SK-MEL-5 (cell line): ENCODE measurements at places on chromosomes 7 and 10.

- no peak for DNase-seq
These were observed 283.6 kb upstream of the KLF6 start for GRCh38 chr10:4068629-4069028.

GRCh38 chr10:14020037-14020664 lies 310.6 kb downstream of the FRMD4A start:
- DNase-seq = no peak

GRCh38 chr10:49351669-49352068 lies 44.2 kb downstream of the DRGX start:
- no peak for DNase-seq

DNA sequence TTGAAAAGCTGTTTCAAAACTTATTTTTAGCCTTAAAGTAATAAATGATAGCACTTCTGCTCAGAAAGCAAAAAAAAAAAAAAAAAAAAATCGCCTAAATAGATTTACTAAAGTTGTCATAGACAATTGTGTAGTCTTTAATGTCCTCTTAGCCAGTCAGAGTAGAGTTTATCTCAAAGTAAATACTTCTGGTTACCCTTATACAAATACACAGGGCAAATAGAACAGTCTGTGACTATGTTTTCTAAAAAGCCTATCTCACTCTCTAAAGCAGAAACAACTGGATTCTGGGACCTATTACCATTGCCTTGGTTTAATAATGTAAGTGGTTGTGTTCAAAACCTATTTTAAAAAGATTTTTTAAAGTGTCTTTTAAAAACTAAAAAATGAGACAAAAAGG lies 156.2 kb upstream of the THSD7A start:
- DNase-seq = no peak

DNA sequence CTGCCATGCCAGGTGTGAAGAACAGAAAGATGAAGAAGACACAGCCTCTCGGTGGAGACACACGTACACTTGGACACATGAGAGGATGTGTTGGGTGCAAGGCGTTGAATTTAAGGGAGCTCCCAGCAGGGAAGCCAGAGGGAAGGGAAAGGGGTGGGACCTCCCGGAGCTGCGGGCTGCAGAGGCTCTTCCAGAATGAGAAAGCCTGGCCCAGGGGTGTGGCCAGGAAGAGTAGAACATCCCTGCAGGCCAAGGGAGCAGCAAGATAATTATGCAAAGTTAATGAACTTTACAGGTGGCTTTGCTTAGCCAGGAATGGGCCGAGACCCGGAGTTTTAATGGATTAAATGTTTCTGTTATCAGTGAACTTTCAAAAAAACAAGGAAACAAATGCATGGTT lies 270.3 kb downstream of the KLF6 start:
- DNase-seq = no peak

- DNase-seq = no peak
These were observed 31.7 kb downstream of the AP5Z1 start for GRCh38 chr7:4806983-4807597.

GRCh38 chr10:32577448-32577847 lies 131.5 kb downstream of the CCDC7 start:
- DNase-seq = no peak

DNA sequence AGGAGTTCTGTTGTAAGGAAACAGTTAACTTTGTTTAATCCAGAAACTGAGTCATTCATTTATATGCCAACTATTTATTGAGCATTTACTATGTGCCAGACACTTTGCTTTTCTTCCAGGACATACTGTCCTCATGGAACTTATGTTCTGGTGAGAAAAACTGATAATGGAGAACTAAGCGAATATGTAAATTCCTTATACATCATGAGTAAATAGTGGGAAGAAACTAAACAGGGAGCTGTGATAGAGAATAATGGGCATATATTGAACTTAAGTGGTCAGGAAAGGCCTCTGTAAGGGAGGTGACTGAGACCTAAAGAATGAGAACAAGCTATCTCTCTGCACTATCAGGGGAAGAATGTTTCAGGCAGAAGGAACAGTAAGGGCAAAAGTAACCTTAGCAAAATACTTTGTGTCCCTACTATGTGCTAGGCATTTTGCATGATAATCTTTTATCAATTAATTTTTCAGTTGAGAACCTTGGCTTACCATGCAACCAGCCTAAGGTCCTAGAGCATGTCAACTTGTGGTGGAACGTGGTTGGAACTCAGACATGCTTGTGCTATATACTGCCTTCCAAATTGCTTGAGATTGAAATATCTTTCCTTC lies 45.4 kb downstream of the ST7 start:
- no peak for DNase-seq

DNA sequence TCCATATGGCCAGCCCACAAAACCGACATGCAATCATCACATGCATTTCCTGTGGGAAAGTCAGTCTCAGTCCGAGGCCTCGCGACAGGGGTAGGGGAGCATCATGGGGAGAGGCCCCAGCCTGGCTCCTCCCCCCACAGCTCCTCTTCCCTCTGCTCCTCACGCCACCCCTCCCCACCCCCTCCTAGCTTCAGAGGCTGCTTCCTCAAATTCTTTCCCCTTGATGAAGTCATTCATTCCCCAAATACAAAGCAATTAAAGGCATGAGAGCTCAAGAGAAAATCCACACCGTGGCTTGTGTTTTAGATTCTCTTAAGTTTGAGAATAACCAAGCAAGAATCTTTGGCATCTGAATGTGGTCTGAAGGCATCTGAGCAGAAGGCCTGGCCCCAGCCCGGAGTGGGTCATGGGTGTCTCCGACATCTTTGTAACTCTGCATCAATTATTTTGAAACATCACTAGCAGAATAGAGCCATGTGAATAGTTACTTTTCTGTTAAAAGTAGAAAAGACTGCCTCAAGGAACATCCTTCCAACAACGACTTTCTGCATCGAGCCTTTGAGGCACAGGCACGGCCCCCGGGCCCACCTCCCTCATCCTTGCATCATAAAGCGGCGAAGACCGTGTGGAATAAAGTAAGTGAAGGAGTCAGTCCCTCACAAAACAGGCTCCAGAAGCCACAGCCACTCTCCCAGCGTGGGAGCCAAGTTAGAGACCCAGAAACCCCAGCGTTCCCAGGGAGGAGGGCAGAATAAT lies 90.9 kb downstream of the DIP2C start:
- no peak for DNase-seq

DNA sequence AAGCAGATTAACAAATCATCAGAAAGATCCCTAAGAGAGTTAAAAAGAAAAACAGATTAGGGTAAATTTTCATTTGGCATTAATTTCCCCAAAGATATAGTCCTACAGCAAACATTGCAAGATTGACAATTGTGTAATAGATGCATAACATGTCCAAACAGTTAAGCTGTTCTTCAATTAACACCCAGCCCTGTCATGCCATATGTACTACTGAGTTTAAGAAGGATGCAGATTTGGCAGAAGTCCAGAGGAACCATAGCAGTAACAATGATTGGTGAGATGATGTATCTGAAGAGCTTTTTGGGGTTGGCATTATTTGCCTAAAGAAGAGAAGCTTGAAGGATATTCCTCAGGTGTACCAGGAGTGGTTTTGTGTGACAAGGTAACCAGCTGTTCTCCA lies 287.6 kb downstream of the LRMDA start:
- no peak for DNase-seq

GRCh38 chr10:92387289-92387940 lies 96.4 kb downstream of the MARCHF5 start:
- peak; percentile 85 for DNase-seq

DNA sequence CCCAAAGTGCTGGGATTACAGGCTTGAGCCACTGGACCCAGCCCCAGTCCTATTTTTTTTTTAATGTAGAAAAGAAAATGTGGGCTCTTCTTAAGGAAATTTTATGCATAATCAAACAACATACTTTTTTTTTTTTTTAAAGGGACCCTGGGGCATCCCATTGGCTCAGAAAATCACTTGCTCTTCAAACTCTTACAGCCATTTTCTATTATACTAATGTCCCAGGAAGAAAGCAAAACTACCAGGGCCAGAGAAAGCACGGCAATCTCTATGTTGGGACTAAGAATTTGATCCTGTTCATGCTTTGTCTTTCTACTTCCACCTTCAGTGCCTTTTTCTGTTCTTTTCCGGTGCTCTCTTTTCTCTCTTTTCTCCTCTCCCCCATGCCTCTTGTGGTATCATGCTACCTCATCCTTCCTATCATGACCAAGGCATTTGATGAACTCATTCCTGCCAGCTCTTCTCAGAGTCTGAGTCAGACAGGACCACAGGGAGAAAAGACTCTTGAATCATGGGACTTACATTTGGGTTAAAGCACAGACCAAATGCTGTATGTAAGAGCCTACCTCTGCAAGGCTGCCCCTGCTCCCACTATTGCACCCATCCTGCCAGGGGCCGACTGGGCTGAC lies 76.4 kb upstream of the CCNY start:
- peak; percentile 25 for DNase-seq
